GM04503 (cell line): ENCODE measurements at places on chromosomes 4 and X.

GRCh38 chrX:39954851-39955250 is 142.9 kb downstream of the BCOR start:
- no peak for DNase-seq

- DNase-seq = no peak
These were observed 389.6 kb downstream of the ARHGAP24 start for GRCh38 chr4:85864259-85865205.

- DNase-seq = no peak
These were observed 221.8 kb upstream of the KLF3 start for GRCh38 chr4:38442073-38442788.

GRCh38 chrX:136310411-136310810 is 9.6 kb downstream of the ADGRG4 start:
- DNase-seq = no peak

DNA sequence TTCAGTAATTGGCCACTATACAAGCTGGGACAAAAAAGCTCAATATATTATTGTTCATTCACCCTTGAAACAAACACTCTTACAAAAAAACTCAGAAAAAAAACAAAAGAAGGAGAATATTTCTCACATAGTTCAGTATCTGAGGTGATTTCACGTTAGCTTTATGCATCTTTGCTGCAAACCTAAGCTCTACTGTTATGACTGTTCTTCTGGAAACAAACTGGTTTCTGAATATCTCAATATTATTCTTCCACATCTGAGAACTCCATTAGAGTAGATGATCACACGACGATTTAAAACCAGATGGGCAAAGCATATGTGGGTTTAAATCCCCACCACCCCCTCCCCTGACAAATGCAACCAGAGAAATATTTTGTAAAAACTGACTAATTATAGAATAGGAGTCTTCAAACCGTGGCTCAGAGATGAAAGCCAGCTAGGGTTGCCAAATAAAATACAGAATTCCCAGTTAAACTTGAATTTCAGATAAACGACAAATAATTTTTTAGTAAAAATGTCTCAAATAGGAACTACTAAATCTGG is 182.0 kb upstream of the FAM241A start:
- no peak for DNase-seq

DNA sequence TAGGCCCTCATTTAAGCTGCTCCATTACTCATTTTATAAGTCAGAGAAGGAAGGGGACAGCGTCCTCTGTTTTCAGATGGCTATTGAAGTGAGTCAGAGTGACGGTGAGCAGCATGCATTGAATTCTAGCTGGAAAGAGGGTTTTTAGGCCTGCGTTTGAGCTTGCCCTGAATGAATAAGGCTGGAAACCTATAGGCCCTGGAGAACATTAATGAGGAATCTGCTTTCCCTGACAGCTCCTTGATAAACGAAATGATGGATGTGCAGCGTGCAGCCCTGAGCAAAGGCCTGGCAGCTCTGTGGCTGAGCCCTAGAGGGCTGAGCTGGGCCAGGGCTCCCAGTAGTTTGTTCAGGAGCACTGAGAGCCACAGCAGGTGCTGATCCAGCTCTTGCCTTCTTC is 33.4 kb downstream of the TBL1X start:
- no peak for DNase-seq

DNA sequence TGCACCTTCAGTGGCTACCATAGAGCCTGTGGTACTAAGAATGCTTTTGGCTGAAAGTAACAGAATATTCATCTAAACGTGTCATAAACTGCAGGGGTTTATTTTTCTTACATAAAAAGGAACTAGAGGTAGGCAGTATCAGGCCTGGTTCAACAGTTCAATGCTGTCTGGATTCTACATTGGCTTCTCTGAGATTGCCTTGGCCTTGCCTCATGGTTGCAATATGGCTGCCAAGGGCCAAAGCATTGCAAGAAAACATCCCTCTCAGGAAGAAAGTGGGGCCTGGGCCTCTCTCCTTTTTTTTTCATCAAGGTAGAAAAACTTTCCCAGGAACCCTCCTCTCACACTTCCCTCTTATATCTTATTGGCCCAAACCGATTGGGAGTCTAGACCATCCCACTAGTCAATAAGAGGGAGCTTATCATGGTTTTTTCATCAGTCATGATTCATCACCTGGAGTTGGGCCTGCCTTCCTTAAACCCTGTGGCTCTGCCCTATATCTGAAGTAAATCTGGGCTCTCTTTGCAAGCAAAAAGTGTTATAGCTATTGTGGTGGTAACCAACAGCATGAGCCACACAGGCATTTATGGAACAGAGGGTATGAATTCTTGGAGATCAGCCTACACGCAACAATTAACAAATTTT is 1.8 kb upstream of the DOCK11 start:
- no peak for DNase-seq

DNA sequence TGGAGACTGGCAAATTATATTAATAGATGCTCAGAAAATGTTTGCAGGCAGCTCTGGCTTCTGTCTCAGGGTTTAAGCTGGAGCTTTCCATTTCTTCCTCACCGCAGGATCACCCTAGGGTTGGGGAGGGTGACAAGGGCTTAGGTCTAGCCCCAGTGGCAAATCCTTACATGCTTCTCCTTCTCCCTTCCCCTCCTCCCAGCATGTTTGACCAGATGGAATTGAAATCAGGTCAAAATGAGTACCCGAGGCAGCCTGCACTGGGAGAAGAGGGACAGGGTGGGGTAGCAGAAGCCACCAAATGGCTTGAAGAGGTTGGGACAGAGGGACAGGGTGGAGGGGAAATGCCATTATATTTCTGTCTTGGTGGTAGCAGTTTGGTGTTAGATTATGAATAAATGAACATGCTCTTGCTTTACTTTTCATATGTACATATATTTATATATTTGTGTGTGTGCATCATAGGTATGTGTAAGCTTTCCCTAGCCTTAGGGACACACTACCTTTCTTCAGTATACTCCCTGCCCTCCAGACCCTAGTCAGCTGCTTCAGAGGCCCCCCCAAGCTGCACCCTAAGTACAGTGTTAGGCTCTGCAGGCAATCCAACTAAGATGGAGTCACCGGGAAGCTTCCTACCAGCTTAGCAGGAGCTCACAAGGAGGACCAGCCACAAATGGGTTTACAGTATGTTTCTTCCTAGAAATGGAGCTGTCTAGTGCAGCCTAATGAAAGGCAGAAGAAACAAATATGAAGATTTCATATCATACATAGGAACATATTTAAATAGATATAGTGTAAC is 1.8 kb downstream of the TMEM35A start:
- DNase-seq = no peak

DNA sequence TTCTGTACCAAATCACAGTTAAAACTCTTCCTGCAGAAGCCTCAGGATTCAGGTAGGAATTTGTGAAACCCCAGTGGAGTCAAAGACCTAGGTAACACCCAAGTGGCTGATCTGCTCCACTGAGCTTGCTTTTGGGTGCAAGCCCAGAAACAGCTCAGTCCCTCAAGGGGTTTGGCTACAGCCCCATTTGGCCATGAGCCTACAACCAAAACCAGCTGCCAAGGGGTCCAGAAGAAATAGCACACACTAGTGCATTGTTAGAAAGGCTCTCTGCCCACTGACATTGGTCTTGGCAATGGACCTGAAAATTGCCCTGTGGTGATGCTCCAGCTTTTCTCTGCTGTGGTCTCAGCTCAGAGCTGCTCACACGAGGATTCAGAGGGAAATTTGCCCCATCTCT is 577.4 kb upstream of the INTU start:
- DNase-seq = no peak

DNA sequence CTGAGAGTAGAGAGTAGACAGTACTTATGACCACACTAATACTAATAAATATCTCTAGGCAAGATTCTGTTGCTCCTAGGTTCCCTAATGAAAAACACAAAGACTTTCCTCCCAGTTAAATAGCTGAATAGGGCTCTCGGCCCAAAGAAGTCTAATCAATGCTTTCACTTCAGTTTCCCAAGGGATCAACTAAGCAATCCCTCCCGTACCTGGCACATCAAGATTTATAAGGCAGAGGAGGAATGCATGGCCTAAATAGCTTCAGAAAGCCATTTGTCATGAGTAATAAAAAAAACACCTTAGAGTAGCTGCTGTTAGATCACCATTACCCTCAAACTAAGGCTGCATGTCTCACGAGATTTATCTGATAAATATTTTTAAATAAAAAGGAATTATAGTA is 56.8 kb upstream of the EXOC1L start:
- DNase-seq = no peak
